ENCODE measurements at places on chromosomes 2 and 18.

DNA sequence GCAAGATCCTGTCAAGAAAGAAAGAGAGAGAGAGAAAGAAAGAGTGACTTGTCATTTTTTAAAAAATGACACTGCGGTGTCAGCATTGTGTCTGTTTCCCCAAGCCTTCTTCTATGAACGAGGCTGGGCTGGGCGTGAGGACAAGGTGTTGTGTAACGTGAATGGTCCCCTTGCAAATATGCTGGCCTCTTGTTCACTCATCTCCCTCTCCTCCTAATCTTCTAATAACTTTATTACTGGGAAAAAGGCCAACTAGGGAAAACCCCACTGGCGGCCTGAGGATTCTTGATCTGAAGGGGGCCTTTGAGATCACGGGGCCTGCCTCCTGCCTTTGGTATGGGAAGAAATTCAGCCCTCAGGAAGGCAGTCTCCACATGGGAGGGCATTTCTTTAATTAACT is 163.1 kb downstream of the MIB1 start:
- no peak for DNase-seq

DNA sequence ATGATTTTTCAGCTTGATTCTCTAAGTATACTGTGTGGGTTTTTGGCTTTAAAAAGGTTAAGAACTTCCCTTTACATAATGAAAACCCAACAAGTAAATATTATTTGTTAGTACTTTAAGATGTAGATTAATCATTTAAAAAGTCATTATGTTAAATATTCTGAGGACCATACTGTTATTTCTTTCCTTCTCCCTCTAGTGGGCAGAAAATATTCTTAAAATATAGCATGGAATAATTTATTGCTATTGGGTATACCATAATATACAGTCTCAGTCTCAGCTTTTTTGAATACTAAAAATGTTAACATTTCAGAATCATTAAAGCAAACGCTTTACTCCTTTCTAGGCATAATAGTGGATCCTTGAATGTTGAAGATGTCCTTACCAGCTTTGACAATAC is 28.1 kb downstream of the CAMKMT start:
- DNase-seq: no peak

DNA sequence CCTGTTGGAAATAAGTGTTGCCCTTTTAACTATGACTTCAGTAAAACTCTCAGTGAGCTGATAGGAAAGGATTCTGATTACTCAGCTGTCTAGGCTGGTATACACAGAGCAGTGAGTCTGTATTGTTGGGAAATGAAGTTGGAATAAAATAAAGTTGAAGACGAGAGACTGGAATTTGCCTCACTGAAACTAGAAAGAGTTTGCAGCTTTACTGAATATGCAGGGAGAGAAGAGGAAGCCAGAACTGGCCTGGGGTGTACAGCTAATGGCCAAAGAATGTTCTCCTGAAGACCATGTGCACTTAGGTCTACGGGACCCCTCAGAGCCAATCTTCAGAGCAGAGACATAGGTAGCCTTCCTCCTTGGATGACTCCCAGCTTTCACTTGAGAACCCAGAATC is 26.5 kb downstream of the EIF4E2 start:
- DNase-seq: no peak

- DNase-seq: no peak
Measured at GRCh38 chr18:34637094-34637801, 72.8 kb upstream of the DTNA start.

DNA sequence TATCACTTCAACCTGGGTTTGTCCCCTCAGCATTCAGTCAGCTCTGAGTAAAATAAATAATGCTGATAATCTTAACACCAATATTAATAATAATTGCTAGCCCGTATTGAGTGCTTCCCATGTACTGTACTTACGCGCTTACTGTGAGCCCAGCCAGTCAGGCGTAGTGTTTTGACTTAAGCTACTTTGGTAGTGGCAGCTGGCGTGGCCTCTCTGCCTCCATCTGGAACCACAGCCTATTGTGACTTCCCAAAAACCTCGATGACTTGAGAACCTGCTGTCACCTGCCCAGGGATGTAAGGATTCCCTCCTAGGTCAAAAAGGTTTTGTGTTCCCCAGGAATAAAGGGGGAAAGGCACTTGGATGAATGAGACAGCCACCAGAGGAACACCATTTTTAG is 53.2 kb downstream of the SUMO1 start:
- no peak for DNase-seq

- DNase-seq: peak; percentile 35
Measured at GRCh38 chr2:231602859-231603467, 10.3 kb downstream of the TEX44 start.

DNA sequence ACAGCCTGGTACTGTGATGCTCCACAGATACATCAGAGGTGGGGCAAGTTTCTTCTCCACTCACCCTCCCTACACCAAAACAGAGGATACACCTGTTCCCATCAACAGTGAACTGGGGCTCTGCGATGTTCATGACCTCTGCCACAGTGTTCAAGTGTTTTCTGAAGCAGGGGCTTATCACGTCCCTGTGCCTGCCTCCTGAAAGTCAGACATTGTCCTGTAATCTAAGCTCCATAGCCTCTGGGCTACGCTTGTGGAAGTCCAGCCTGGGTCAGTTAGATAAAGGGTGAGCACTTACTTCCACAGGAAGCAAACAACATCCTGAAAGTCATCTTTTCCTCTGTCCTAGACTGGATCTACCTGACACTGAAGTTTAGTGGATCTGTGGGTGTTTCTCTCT is 20.2 kb upstream of the MRO start:
- DNase-seq: no peak

GRCh38 chr2:50355891-50356290 is 676.0 kb downstream of the NRXN1 start:
- no peak for DNase-seq

DNA sequence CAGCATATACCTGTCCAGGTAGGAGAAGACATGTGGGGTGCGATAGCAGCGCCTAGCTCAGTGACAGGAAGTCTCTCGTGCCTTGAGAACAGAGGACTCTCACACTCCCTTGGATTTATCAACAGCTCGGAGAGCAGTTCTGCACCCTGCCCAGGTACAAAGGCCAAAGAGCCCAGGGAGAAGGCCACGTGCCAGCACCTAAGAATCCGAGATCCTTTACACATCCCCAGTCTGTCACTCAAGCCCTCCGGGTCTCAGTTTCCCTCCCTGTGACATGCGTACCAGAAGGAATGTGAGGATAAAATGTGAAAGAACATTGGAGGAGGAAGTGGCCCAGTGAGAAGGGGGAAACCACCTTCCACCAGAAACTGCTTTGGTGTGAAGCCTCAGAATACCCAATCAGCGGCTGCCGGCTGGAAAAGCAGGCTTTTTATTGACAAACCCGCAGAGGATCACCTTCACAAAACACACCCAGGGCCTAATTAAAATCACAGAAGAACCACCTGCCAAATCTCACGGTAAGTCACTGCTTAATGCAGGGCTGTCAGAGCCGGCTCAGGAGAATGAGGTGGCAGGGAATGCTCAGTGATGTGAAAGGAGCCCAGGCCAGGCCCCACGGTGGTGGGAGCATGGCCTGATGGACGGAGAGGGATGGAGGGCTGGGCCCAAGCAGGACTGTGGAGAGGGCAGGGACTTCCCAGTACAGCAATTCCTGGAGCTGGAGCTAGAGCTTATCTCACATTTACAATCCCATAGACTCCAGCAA is 66.3 kb downstream of the MYO5B start:
- no peak for DNase-seq

- DNase-seq: no peak
Measured at GRCh38 chr2:183224948-183225347, 100.7 kb downstream of the NUP35 start.

GRCh38 chr18:23209031-23209430 is 73.7 kb downstream of the CABLES1 start:
- no peak for DNase-seq

GRCh38 chr2:7094231-7094741 is 177.1 kb downstream of the RNF144A start:
- no peak for DNase-seq

DNA sequence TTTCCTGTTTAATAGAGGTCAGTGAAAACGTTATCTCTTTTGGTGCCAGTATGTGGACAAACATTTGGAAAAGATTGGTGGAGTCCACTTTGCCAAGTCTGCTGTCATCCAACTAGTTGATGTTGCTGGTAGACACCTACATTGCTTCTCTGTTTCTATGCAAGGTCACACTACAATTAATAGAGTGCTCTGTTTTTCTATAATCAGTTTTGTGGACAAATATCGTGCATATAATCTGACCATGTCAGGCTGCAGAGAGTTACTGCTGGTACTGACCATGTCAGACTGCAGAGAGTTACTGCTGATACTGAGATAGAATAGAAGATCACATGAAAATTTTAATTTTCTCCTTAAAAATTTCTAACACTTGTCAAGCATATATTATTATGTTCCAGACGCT is 603.3 kb downstream of the TSN start:
- DNase-seq: no peak

DNA sequence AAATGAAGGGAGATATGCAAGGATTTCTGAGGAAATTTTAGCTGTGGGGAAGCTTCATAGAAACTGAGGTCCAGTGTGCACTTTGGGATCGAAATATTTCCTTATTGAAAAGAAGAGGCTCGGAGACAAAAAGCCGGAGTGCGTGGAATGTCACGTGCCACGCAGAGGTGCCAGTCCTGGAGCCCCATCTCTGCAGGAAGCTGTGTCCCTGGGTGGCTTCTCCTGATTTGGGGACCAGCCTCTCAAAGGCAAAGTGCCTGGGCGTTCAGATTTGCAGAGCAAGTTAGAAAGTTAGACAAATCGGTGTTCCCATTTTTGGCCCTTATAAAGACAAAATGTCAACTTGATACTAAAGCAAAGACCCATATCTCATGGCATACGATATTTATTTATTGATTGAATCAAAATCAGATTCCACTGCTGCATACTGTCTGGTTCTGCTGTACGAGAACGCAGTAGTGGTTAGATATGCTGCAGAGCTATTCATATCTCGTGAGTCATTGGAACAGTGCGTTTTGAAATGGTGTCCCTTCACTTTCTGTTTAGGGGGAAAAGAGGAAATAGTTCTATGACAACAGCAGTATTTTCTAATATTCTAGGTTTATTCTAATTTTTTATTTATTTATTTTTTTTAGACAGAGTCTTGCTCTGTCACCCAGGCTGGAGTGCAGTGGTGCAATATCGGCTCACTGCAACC is 9.1 kb upstream of the ATG16L1 start:
- DNase-seq: no peak

- DNase-seq: no peak
Measured at GRCh38 chr18:3350566-3351527, 88.9 kb downstream of the MYL12B start.

DNA sequence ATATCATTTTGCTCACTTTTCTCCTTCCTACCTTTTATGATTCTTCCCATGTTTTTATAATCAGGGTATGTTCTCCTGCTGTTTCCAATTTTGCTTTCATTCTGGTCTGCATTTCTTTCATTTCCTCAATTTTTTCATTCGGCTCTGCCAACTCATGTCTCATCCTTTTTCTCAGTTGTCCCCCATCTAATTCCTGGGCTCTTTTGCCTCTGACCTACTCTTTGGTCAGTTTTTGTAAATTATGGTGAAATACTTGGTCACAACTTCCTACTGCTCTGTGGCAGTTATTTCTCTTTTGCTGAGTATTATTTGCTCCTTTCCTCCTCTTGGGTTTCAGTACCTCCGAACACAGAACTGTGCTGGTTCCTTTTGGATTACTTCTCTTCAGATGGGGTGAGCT is 27.5 kb downstream of the MYO7B start:
- no peak for DNase-seq

DNA sequence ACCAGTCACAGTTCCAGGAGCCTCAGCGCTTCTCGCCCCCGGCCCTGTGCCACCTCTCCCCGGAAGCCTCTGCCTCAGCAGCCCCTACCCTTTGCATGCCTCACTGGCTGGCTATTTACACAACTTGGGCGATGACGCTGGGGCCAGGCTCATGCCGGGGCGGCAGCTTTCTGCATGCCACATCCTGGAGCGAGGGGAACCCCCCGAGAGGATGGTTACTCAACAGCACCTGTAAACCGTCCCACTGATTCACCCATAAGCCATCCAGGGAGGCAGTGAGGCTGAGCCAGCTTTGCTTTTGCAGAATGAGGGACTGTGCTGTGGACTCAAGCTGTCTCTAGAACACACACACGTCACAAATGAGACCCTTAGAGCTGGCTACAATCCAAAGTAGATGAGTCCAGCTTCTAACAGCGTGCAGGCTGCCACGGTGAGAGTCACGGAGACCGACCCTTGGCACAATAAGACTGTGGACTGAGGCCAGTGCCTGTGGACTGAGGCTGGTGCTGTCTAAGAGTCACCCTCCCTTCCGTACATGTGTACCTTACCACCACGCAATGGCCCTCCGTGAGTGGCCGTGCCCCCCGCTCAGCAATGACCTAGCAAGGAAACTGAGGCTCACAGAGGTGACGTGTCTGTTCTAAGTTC is 45.6 kb upstream of the ODC1 start:
- DNase-seq: no peak

All from caudate nucleus (tissue), 63 donors.